ENCODE measurements at places on chromosomes 13 and 19.

GRCh38 chr13:30551189-30551588 is 66.5 kb upstream of the USPL1 start:
- DNase-seq, result no peak

GRCh38 chr13:42056146-42056545 is 7.7 kb downstream of the DGKH start:
- DNase-seq, result no peak

- DNase-seq, result no peak
Measured at GRCh38 chr19:13060233-13060963, 42.3 kb downstream of the LYL1 start.

GRCh38 chr13:40456397-40456953 is 210.0 kb downstream of the FOXO1 start:
- no peak for DNase-seq

- DNase-seq, result no peak
Measured at GRCh38 chr13:109483284-109483683, 303.1 kb downstream of the IRS2 start.

- no peak for DNase-seq
Measured at GRCh38 chr19:50858886-50859285, 4.2 kb downstream of the KLK3 start.

DNA sequence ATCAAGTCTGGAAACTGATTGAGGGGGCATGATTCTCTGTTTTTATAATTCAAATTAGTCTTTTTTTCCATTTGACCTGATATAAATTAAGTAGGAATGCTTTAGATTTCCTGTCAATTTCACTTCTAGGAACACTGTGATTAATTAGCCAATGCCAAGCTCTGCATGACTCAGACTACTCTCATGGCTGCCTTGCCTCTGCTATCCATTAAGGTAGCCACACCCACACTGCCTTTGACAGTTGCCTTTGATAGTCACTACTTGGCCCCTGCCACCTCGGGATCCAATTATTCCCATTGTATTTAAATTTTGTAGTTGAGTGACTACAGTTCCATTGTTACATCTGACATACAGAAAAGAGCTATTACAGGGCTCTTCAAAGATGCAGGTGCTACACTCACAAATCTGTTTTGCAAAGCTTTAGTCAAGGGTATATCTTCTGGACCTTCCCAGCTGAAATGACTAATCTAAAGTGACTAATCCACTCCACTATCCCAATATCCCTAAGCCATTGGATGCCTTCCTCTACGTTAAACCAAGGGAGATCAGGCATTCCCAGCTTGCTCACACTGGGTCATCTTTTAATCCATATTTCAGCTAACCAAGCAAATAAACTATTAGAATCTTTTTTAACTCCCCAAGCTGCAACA is 1193.1 kb upstream of the MIR17HG start:
- no peak for DNase-seq

- DNase-seq, result no peak
Measured at GRCh38 chr13:73129023-73129422, 70.2 kb downstream of the KLF5 start.

- DNase-seq, result no peak
Measured at GRCh38 chr13:44416301-44416700, 42.7 kb downstream of the SERP2 start.

GRCh38 chr19:16524991-16525734 is 17.1 kb downstream of the CHERP start:
- no peak for DNase-seq

DNA sequence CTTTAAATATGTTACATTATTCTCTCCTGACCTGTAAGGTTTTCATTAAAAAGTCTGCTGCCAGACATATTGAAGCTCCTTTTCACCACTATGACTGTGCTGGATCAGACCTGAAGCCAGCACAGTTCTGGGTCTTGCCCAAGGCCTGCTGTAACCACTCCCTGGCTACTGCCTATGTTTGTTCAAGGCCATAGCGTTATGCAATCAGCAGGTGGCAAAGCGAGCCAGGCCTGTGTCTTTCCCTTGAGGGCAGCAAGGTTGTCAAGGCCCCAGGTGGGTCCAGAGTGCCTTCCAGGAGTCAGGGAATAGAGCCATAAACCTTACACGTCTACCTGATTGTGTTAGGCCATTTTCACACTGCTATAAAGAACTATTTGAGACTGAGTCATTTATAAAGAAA is 496.8 kb upstream of the PCDH9 start:
- DNase-seq, result no peak

GRCh38 chr13:102012299-102013293 is 389.3 kb downstream of the FGF14 start:
- DNase-seq, result no peak
